ENCODE measurements at places on chromosomes 1 and 21. TPM values are rescaled to one million over a fixed set of nuclear protein-coding genes. Genes with fewer than 3 reads are reported as not detected.

RNU1-4 gene
- under 0.01 TPM for total RNA-seq

SELL gene
- total RNA-seq = 5.1 TPM

DMBX1 gene
- total RNA-seq = not detected

SLC26A9 gene
- total RNA-seq = not detected

U2AF1 gene
- total RNA-seq = 46.9 TPM

DNA sequence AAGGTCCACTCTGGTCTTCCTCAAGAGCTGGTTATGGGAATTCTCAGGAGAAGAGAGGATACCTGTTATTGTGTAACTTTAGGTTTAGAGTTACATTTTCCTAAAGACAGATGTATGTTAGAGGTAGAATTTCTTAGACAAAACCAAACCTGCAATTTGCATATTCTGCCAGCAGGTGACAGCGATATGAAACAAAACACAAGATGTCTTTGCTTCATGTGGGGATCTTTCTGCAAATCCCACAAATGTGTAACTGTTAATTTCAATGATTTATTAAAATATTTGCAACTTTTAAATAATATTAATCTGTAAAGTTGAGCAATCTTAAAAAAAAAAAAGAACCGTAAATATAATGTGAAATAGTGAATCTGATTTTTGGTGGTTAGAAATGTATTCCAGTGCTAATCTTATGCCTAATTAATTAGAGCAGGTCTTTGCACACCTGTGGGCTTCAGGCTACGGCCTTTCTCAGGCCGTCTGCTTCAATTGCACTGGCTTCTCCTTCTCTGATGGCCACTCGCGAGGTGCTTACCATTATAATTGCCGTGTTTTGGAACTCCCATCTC, 33.4 kb downstream of the FAM78B start:
- DNase-seq = no peak

GRCh38 chr1:245131026-245131393, 23.8 kb upstream of the KIF26B start:
- no peak for DNase-seq

GRCh38 chr21:39638281-39638680, 25.5 kb downstream of the B3GALT5 start:
- DNase-seq = no peak

GRCh38 chr1:39590546-39590945, 14.0 kb upstream of the PABPC4 start:
- no peak for DNase-seq

DNA sequence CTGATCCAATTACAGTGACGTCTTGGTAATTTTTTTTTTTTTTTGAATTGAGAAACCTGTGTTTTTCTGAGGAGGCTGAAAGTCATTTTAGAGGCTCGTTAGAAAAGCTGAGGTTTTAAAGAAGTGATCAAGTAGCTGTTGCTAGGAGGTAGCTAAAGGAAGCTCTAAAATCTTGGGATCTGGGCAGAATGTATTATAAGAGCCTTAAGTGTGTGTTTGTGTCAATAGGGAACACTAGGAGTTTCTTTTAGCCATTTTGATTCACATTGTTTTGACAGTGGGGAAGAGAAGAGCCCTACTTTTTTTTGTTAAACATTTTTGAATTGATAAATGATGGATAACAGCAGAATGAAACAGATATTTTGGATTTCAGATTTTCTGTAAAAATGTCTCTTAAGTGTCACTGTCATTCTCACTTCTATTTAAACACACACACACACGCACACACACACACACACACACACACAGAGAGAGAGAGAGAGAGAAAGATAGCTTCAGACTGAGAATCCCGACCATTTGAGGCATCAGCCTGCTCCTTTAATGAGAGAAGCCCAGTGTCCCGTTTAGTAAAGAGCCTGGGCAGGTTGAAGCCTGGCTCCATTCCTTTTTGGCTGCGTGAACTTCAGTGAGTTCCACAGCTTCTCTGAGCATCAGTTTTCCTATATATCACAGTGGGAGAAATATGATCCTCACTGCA, 79.1 kb upstream of the GPR88 start:
- no peak for DNase-seq

DNA sequence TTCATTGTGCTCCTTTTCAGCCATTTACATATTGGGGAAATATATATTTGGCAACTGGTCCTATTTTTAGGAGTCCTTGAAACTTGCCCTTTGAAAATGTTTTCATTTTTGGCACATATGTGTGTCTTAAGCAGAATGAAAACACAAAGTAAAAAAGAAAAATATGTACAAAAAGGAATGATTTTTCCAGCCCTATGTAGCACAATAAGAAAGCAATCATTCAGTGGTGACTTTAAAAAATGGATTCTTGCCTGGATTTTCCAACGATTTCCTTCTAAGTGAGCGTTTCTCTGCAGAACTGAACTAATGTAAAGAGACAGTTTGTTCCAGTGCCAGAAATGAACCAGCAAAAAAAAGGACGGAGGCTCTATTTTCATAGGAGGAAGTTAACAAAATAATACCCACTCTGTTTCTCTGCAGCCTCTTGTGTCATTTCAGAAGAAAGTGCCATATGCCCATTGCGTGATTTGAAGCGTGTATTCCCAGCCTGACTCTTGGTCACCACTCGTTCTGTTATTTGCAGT, 340.1 kb downstream of the SETD4 start:
- no peak for DNase-seq

GRCh38 chr1:223421025-223421424, 27.8 kb downstream of the CCDC185 start:
- DNase-seq = no peak

DNA sequence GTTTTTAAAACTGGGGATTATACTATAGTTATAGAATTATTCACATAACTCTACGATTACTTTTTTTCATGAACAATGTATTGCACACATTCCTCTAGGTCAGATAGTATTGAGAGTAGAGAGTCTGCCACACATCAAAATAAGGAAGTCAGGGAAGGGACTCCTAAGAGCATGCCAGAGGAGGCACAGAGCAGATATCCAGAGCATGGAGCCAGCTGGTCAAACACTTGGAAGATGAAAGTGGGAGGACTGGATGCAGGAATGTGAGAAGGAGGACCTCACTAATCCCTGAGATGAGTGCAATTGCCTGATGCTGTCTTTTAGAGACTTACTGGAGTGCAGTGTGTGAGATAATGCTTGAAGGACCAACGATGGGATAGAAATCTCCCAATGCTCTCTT, 9.6 kb upstream of the RFX5 start:
- no peak for DNase-seq

Measured in urinary bladder (tissue), 4 donors.